ENCODE measurements at places on chromosomes 2 and 18. TPM values are rescaled to one million over a fixed set of nuclear protein-coding genes. Genes with fewer than 3 reads are reported as not detected.

SERPINB11 gene
- not detected for total RNA-seq

DNA sequence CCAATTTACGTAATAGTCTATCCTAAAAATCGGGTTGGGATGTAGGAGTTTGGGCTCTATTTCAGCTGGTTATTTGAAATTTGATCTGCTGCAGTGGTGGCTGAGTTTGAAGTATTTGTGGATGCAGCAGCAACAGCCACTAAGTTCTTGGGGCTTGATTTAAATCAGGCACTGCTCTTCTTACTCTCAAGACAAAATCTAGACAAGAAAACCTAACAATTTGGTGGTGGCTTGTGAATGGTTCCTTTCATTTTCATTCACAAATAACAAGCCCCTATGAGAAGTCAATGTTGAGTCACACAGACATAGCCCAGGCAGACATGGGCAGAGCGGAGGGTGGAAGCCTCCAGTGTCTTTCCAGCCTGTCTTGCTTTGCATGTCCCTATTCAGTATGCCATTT lies 199.3 kb downstream of the LTBP1 start:
- no peak for DNase-seq

DNA sequence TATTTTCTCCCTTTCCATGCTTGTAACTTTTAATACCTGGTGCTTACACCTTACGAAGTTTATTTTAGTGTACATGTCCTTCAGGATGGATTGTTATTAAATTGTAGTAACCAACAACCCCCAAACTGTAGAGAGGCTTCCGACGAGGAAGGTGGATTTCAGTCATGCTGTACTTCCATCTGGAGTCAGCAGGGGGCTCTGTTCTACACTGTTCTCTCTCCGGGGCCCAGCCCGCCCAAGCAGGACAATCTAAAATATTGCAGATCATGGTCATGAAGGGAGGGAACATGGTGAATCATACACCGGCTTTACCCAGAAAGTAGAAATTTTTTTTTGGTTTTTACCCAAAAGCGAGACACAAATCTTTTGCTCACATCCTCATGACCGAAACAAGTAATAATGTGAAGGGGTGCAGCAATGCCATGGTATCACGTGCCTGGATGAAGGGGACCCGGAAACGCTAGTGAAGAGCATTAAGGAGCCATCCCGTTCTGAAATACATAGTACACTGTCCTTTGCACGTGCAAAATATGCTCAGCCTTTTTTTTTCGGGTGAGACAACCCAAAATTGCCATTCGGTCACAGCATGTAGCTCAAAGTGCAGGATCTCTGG lies 884.8 kb downstream of the EPHA4 start:
- peak; percentile 53 for DNase-seq

GRCh38 chr2:60002183-60002867 lies 551.1 kb downstream of the BCL11A start:
- DNase-seq: no peak

DNA sequence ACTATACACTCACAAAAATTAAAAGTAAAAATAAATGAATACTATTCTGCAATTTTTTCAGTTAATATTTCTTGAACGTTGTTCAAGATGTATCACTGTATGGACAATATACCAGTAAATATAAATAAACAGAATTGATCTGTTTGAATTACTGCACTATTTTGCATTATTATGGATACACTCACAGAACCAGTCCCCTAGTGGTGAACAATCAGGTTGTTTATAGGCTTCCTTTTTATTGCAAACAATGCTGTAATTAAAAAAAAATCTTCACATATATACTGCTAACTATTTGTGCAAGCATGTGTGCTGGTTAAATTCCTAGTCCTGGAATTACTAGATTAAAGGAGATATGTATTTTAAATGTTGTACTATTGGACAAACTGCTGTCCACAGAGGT lies 306.0 kb downstream of the FBXO15 start:
- no peak for DNase-seq

GRCh38 chr18:23321996-23322395 lies 131.1 kb upstream of the RIOK3 start:
- DNase-seq: no peak

- no peak for DNase-seq
Observed at GRCh38 chr2:85600951-85601770, 1.3 kb downstream of the TMEM150A start.

GRCh38 chr2:183024339-183025095 lies 13.7 kb downstream of the NCKAP1 start:
- DNase-seq: no peak

CNPPD1 gene
- total RNA-seq: 114 TPM

TSGA10 gene
- total RNA-seq: 2.5 TPM

GRCh38 chr2:203869223-203870042 lies 1.9 kb downstream of the CTLA4 start:
- no peak for DNase-seq

ELOA2 gene
- total RNA-seq: 0.80 TPM

DNA sequence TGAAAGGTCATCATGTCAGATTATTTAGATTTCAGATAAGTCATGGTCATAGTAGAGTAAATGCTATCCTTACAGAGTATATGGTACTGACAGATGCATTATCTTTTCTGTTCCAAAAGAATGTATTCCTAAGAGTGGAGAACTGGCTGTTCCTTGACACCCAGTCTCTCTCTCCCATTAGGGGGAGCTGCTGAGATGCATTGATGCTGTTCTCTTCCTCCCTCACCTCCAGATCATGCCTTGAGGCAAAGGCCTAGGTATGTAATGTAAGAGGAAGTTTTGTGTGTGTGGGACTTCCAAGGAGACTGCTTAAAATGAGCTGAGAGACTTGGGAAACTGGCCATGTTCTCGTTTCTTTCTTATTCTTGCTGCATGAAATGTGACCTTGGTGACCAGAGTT lies 979.5 kb upstream of the CELF4 start:
- DNase-seq: no peak

APCDD1 gene
- total RNA-seq: 4.8 TPM

C2orf15 gene
- not detected for total RNA-seq

ASB18 gene
- 0.16 TPM for total RNA-seq

DNA sequence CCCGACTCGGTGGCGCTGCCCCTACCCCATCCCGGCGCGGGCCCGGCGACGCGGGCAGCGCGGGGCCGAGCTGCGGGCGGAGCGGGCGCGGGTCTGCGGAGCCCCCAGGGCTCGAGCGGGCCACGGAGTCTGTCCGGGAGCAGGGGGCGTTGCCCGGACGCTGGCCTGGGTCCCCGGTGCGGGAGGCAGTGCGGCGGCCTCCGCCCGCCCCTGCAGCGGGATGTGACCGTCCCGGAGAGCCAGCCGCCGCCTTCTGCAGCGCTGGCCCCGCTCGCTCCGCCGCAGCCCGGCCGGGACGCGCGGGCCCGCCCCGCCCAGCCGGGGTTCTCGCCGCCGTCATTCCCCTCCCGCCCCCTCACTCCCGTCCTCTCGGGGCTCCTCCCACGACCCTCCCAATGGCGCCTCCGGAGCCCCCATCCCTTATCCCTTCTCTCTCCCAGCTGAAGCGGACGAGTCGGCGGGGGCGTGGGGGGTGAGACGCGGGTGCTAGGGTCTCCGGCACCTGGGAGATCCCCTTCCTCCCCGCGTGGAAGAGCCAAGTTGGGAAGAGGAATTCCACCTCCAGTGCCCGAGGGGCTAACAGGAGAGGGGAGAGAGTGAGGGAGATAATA lies at the start of gene FNDC4:
TSS of gene FNDC4 (minus strand) at position 257 of the 611 bp plus-strand sequence. CDS start 521 bp downstream, outside the sequence.
- no peak for DNase-seq

GRCh38 chr2:240789501-240790369 lies 30.3 kb downstream of the KIF1A start:
- no peak for DNase-seq

ARL5A gene
- total RNA-seq: 81.7 TPM

- DNase-seq: no peak
Observed at GRCh38 chr2:211114826-211115455, 558.5 kb downstream of the CPS1 start.

GCG gene
- not detected for total RNA-seq

- peak; percentile 53 for DNase-seq
Observed at GRCh38 chr2:54966165-54966832, 84.0 kb downstream of the RTN4 start.

MAIP1 gene
- total RNA-seq: 25.4 TPM

GRCh38 chr2:36462311-36462935 lies 106.8 kb downstream of the CRIM1 start:
- DNase-seq: no peak

GRCh38 chr2:60154142-60154541 lies 399.3 kb downstream of the BCL11A start:
- no peak for DNase-seq
